GM12865 (cell line): ENCODE measurements at places on chromosomes 2 and 18.

GRCh38 chr2:208579678-208580077 lies 173.1 kb downstream of the PTH2R start:
- DNase-seq, result no peak

GRCh38 chr18:75250471-75250821 lies 39.8 kb downstream of the TSHZ1 start:
- DNase-seq, result no peak

DNA sequence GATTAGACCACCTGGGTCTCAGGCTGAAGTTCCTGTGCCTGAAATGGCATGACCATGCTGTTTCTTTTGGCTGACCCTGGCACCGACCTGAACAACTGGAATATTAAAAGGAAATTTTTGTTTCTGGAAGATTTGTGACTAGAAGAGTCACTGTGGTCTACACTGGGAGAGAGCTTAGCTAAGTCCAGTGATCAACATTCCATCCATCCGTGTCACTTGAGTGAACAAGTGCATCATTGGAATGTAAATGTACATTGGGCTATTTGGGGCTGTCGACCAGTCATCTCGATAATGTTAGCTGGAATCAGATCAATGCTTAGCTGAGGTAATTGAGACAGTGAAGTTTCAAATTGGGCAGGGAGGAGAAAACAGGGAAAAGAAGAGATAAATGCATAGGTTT lies 95.4 kb upstream of the CCDC85A start:
- no peak for DNase-seq

- peak; percentile 71 for DNase-seq
These were observed 156.7 kb downstream of the EVA1A start for GRCh38 chr2:75403991-75404428.

DNA sequence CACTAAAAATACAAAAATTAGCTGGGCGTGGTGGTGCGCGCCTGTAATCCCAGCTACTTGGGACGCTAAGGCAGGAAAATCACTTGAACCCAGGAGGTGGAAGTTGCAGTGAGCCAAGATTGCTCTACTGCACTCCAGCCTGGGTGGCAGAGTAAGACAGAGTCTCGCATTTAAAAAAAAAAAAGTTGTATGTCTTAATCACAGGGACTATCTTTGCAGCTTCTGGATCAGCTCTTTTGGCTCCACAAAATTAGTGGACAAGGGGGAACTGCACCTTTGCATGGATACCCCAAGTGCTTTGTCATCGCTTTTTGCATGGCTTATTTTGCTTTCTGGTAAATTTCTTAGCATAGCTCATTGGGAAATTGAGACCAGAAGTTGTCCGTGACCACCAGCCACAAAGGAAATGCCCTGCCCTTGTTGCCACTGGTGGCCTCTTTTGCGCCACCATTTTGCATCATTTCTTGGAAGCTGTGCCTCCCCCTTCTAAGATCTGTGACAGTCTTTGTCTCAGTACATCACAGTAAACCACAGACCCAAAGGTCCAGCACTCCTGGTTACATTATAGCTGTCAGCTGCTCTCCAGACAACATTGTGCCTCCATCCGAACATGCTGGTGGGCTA lies 43.9 kb upstream of the PCBP1 start:
- peak; percentile 12 for DNase-seq

DNA sequence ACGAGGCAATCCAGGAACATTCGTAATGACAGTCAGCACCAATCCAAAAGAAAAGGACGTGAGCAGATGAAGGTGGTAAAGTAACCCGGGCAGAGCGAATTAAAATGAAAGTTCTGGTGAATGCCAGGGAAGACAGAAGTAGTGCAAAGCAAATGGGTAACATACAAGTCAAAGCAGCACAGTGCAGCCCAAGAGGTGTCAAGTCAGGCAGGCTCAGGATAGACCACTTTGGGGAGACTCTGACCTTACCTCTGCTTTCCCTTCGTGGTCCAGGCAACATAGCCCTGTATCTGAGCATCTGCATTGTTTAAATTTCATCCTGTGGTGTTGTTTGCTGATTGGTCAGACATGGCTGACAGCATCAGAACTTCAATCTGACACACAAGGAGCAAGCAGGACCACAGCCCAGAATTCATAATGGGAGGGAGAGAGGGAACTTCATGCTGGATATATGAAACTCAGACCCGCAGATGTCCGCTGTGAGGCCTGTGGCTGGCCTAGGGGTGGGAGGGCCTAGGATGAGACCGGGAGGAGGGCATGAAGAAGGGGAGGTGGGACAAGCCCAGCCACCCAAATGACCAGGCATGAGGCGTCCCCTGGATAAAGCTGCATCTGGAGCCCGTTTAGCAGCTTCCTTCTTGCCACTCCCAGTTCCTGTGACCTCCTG lies 285.7 kb downstream of the TCF4 start:
- DNase-seq, result no peak

DNA sequence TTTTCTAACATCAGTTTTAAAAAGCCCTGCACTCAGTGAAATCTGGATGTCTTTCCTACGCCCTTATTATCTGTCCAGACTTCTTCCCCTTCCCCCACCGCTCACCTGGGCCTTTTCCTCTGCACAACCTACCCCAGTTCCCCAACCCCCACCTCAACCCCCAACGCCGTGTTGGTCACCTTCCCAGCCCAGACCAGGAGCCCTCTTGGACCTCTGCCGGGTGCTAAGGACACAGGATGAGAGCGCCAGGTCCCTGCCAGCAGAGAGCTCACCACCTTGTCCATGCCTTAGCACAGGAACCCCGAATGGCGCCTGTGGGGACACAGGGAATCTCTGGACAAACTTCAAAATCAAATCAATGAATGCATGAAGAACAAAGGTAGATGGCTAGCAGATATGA lies 966 bp upstream of the RBM43 start:
- no peak for DNase-seq

GRCh38 chr2:208192611-208193236 lies 2.9 kb upstream of the C2orf80 start:
- no peak for DNase-seq

DNA sequence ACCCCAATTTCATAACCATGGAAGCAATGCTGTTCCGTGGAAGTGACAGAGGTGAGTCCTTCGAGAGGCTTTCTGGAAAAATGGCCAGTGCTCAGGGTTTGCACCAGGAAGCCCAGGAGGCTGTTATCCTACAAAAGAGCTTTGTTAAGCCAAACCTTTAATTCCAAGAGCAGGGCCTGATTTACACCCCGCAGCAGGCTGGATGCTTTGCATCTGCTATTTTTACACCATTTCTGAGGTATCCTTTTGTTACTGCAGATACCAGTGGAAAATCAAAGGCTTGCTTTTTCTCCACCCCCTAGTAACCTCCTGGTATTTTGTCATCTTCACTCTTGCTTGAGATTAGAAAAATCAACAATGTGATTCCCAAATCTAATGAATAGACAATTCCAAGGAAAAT lies 380.6 kb downstream of the SOX11 start:
- DNase-seq, result no peak

GRCh38 chr2:107738266-107738665 lies 88.4 kb upstream of the RGPD4 start:
- DNase-seq, result no peak

DNA sequence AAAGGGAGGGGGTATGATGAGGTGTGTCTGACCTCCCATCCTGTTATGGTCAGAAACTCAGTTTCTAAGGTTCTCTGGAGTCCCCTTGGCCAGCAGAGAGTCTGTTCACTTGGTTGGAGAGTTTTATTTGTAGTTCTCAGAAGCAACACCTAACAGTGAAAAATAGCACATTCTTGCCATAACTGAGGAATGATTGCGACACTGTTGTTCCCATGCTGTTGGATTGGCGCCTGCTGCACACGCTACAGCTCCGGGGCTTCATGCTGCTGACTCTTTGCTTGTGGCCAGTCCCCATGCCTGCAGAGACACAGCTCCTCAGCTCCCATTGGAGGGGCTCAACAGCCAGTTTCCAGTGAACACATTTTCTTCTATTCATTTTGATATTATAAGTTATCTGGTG lies 42.1 kb downstream of the TPGS2 start:
- DNase-seq, result no peak

GRCh38 chr2:118473241-118473640 lies 374.2 kb downstream of the EN1 start:
- DNase-seq, result no peak

DNA sequence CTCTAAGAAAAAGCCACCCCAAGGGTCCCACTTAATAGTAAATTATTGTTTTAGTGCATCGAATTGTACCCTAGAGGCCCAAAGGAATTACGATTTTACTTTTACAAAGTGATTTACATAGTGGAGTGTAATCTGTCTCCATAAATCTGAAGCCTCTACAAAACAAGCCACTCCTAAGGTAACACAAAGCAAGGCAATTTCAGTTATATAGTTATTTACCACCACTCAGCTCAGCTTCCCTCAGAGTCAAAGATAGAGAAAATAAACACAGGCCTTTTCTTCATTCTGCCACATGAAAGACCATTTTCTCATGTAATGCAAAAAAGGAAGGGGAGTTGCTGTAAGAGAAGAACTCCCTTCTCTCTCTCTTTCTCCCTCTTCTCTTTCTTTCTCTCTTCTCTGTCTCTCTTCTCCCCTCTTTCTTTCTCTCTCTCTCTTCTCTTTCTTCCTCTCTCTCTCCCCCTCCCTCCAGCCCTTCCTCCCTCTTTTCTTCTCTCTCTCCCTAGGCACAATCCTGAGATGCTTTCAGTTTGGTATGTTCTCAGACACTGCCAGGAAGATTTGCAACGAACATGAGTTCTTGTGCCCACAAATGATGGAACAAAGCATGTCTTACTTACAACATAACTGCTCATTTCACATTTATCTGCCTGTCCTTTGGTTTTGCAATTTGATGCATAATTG lies 264.5 kb downstream of the BCL2 start:
- no peak for DNase-seq

- peak; percentile 47 for DNase-seq
These were observed 25.5 kb upstream of the PXDN start for GRCh38 chr2:1769703-1770422.

DNA sequence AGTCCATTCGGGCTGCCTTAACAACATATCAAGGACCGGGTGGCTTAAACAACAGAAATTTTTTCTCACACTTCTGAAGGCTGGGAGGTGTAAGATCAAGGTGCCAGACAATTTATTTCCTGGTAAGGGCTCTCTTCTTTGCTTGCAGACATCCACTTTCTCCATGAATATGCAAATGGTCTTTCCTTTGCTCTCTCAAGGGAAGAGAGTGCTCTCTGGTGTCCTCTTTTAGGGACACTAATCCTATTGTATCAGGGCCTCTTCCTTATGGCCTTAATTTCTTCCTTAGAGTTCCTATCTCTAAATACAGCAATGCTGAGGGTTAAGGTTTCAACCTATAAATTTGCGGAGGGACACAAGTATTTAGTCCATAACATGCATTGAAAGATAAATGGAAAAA lies 770.8 kb downstream of the DSC3 start:
- no peak for DNase-seq

- DNase-seq, result no peak
These were observed 23.1 kb upstream of the TNFAIP6 start for GRCh38 chr2:151334082-151334815.

- no peak for DNase-seq
These were observed 90.9 kb downstream of the RNF144A start for GRCh38 chr2:7007846-7008741.

DNA sequence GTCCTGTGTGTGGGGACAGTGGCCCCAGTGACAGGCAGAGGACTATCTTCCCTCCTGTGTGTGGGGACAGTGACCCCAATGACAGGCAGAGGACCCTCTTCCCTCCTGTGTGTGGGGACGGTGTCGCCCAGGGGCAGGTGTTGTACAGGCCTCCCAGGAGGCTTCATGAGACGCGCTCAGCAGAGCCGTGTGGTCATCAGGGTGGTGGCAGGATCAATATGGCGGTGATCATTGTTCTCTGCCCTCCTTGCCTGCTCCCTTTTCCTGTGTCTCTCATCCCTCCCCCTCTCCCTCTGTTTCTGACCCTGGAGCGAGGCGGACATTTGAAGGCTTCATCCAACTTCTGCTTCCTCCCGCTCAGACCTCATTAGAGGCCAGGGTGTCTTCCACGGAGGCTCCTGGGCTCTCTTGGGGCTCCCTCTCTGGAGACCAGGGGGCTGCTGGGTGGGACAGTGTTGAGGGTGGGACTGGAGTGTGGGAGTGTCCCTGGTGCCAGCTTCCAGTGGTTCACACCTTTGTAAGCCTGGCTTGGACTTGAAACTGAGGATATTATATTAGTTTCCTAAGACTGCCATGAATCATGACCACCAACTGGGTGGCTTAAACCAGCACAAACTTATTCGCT lies 59.5 kb downstream of the ACKR3 start:
- DNase-seq, result no peak

DNA sequence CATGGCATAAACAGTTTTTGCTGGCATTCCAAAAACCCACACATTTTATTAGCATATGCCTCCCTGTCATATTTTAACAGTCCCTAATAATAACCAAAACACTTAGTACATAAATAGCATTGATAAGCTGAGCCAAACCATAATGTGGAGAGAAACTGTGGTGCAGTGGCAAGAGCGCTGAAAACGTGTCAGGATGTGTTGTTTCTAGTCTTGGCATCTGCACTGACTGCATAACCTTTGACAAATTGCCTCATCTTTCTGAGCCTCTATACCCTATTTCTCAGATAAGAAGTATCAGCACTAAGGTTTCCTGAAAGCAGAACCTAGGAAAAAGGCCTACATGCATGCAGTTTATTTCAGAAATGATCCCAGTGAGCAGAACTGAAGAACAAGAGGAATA lies 41.4 kb downstream of the RAD51AP2 start:
- no peak for DNase-seq

- no peak for DNase-seq
These were observed 146.1 kb upstream of the ZSWIM2 start for GRCh38 chr2:186995092-186995491.

GRCh38 chr2:181441670-181442069 lies 15.5 kb upstream of the ITGA4 start:
- no peak for DNase-seq

GRCh38 chr2:173676647-173677046 lies 288.5 kb downstream of the SP3 start:
- no peak for DNase-seq

GRCh38 chr2:107112561-107112960 lies 226.6 kb upstream of the ST6GAL2 start:
- no peak for DNase-seq

- no peak for DNase-seq
These were observed 74.0 kb downstream of the MCFD2 start for GRCh38 chr2:46841621-46842020.

GRCh38 chr2:8399731-8400130 lies 282.1 kb upstream of the ID2 start:
- no peak for DNase-seq

DNA sequence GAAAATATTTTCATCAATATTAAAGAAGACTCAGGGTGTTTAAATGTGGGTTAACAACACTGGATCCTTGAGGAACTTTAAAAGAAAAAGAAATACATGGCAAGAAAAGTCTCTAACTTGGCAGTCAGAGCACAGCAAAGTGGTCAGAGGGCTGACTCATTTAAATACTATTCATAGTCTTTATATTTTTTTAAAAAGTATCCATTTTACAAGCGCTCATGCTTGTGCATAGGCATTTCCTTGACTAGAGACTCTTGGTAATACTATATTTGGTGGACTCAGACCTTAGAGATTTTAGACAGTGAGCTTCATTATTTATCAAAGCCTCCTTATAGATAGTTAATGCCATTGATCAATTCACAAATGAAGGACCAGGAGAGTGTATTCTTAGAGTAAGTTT lies 110.2 kb downstream of the ABCA12 start:
- DNase-seq, result no peak

- DNase-seq, result no peak
These were observed 195.3 kb downstream of the SETBP1 start for GRCh38 chr18:44876024-44876423.

GRCh38 chr2:75027886-75028285 lies 69.4 kb downstream of the POLE4 start:
- no peak for DNase-seq

GRCh38 chr18:4453874-4454536 lies 1.1 kb downstream of the DLGAP1 start:
- no peak for DNase-seq

GRCh38 chr2:169329688-169330554 lies 32.4 kb downstream of the LRP2 start:
- DNase-seq, result no peak
